ENCODE measurements at places on chromosomes 5 and 9. TPM values are rescaled to one million over a fixed set of nuclear protein-coding genes. Genes with fewer than 3 reads are reported as not detected.

The PCDH12 gene
- total RNA-seq = 0.02 TPM

The STKLD1 gene
- total RNA-seq = 0.71 TPM

The FREM1 gene
- not detected for total RNA-seq

The CYLC2 gene
- not detected for total RNA-seq

The NEUROG1 gene
- not detected for total RNA-seq

The DAB2IP gene
- total RNA-seq = 10.8 TPM

The TAS2R1 gene
- not detected for total RNA-seq

The GABRA6 gene
- not detected for total RNA-seq

The ANKDD1B gene
- total RNA-seq = 0.09 TPM

The TMOD1 gene
- total RNA-seq = 2.9 TPM

The PMPCA gene
- total RNA-seq = 96.7 TPM

The SLC28A3 gene
- total RNA-seq = 0.01 TPM

The TLX3 gene
- not detected for total RNA-seq

The PDE6A gene
- total RNA-seq = 0.13 TPM

The C1QTNF2 gene
- total RNA-seq = 0.15 TPM

The PCA3 gene
- total RNA-seq = not detected

The ADAMTS19 gene
- total RNA-seq = not detected

The PLPP7 gene
- total RNA-seq = 0.08 TPM

The RRAGA gene
- 129 TPM for total RNA-seq

The LHX6 gene
- 0.61 TPM for total RNA-seq

The EDIL3 gene
- 0.21 TPM for total RNA-seq

The CTNNAL1 gene
- 46.4 TPM for total RNA-seq

The MSX2 gene
- 5.2 TPM for total RNA-seq

The SPINK7 gene
- total RNA-seq = not detected

The GABRB2 gene
- total RNA-seq = not detected

The DMGDH gene
- total RNA-seq = not detected

The ZDHHC11B gene
- 1.2 TPM for total RNA-seq

The EIF4E1B gene
- total RNA-seq = not detected

The FAM193B gene
- total RNA-seq = 24.9 TPM

The RANBP17 gene
- total RNA-seq = 2.0 TPM

The C5orf58 gene
- total RNA-seq = not detected

The SOX30 gene
- total RNA-seq = not detected

The SEMA6A gene
- 0.39 TPM for total RNA-seq

The ADCY2 gene
- total RNA-seq = not detected

The GFI1B gene
- total RNA-seq = not detected

The RACK1 gene
- total RNA-seq = 3,325 TPM

The LCN10 gene
- total RNA-seq = not detected

The NR4A3 gene
- total RNA-seq = 2.1 TPM

The RNF180 gene
- total RNA-seq = 0.45 TPM

The VCAN gene
- total RNA-seq = 13.9 TPM

The ECM2 gene
- 0.24 TPM for total RNA-seq

The PCDHGB3 gene
- 0.17 TPM for total RNA-seq

The MSMP gene
- total RNA-seq = 0.48 TPM

The SPATA31D4 gene
- total RNA-seq = not detected

The KIAA1958 gene
- 2.1 TPM for total RNA-seq
